Heart right ventricle (tissue), 16 donors: ENCODE measurements at places on chromosomes 2 and 18.
A peak's percentile ranks its signal among the peaks of the same experiment; 100 is the strongest.

DNA sequence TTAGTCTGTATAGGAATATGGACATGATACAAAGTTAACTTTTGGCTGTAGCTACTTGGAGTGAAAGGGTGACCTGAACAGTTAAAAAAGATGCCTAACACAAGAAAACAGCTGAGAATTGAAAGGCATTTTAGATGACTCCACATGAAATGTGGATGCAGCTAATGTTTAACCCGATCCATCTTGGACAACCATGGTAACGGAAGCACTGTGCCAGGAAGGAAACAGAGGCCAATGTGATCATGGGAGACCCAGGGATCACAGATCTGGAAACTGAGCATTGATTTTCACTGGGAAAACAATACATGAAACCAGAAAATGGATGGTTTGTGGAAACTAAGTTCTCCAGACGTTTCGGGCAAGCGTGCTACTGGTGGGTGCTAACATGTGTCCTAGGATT lies 669.1 kb downstream of the GALR1 start:
- DNase-seq: no peak

- DNase-seq: no peak
These were observed 32.3 kb downstream of the TMEM37 start for GRCh38 chr2:119463990-119464389.

DNA sequence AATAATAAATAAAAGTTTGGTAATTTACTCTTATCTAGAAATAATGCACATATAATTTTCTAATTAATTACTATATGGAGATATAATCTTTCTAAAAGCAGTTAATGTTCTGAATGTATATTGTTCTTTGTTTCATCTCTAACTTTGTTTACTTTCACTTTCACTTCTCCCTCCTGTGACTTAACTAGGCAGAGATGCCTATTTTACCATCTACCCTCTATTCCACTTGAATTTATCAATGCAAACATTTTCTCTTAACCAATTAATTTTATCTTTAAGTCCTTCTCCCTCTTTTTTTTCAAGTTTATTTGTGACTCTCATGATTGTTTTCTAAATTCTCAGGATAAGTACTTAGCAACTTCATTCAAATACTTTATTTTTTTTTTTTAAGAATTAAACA lies 55.1 kb upstream of the IL1RL1 start:
- no peak for DNase-seq

DNA sequence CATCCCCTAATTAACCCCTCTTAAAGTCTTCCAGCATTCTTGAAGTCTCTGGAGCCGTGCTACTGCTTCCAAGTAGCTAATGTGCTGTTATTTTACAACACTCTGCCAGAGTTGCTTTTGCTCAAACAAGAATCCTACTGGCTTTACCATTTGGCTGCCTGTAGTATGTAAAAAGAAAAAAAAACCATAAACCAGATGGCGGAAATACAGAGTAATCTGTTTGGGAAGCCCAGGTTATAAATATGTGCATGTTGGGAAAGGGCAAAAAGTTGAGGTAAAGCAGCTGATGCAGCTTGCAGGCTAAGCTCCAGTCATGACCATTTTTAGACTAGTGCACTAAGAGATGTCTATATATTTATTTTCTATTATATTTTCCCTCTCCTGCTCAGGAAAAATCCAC lies 313.2 kb upstream of the ETAA1 start:
- no peak for DNase-seq

- no peak for DNase-seq
These were observed 369.1 kb downstream of the SETBP1 start for GRCh38 chr18:45049578-45050319.

DNA sequence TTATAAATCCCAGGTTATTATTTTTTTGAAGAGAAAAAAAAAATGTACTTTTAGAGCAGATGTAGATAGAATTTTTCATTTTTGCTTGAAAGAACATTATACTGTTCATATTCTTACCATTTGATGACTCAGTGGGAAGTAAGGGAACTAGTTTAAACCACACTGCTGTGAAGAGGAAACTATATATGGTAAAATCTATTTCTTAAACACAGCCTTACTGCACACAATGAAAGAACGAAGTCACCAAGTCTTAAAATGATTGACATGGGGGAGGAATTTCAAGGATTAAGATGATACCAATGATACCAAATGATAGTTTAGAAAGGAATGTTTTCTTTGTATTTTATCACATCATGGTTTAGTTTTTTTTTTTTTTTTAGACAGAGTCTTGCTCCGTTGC lies 5.0 kb downstream of the ACTR2 start:
- no peak for DNase-seq

DNA sequence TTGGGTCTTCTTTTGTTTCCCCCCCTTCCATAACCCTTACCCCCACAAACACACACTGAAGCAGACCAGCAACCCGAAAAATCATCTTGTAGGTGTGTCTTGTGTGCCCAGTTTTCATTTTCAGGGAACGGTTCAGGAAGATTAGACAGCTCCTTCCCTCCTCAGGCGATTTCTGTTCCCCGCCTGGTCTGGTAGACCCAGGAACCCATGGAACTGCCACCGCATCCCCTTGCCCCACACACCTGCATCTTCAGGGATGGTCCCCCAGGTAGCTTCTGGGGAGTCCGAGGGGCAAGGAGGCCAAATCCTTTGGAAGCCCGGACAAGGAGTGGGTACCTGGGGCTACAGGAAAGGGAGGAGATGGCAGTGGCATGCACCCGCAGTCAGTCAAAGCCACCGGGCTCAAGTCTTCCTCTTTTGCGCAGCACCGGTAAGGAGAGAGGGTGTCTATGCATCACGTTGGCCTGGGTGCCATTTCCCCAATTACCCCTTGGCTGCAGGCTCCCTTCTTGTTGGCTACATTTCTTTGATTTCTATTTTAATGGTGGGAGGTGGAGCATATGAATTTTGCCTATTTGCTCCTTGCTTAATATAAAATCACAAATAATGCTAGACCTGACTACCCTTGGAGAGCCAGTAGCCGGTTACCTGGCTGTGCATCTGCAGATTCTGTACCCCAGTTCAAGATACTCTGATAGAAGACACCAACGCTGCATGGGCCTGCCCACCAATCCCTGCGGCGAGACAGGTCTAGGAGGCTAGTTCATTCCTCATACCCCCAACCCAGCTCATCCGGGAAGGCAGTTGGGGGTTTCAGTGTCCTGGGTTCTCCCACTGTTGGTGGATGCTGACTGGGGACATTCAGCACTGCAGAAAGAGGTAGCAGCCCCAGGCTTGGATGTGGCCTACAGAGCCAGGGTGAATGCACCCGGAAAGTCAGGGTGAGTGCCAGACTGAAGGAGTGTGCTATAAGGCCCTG lies 30.0 kb upstream of the ATP6V1B1 start:
- DNase-seq: no peak

DNA sequence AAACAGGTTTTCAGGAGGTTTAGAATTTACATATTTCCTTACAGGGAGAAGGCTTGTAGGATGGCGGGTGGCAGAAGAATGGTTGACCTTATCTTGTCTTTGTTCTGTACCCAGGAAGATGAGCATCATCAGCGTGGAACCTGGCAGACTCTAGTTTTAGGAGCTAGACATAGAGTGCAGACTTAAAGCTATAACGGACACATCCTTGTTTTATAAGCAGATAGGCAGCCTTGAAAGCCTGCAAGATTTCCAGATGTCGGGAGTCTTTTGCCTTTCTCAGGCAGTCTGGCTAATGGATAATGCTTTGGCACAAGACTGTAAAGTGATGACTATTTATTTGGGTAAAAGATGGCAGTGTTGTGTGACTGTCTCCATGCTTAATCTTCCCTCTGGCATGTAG lies 11.7 kb downstream of the AQP12B start:
- no peak for DNase-seq

- DNase-seq: no peak
These were observed 31.0 kb downstream of the COA5 start for GRCh38 chr2:98577313-98577712.

DNA sequence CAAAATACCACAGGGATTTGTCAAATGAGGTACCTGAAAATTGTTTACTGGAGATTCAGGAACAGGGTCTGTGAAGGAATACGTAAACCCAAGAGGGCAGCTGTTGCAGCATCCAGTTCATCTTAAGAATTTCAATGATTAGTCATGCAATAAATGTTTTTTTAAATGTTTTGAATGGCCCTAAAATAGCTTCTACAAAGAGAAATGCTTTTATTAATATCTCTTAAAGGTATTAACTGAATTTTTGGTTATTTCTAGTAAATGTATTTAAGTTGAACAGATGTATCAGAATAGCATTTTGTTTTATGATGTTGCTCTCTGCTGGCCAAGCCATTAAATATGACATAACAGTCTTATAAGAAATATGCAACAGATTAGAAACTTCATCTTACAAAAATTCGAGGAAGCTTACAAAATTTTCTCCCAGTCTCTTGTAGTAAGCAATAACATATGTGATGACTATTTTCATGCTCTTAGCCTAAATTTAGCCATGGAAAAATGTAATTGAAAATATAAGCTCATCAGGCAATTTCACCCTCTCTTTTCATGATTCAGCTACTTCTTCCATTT lies 863.9 kb downstream of the SUCLG1 start:
- DNase-seq: no peak

DNA sequence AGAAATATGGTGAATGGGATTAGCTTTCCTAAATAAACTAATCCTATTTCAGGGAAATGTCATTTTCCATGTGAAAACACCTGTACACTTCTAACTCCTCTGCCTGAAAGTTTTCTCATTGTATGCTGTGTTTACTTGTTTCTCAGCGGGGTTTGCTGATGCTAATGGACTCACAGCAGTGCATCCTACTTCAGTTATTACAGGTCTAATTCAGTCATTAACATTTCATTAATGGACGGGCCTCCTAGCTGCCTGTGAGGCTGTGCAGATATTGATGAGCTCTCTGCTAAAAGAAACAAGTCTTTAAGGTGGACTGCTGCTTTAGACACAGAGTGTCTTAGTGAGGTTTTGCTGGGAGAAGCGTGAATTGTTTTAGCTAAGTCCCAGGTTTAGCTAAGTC lies 1342.0 kb upstream of the ZEB2 start:
- no peak for DNase-seq

DNA sequence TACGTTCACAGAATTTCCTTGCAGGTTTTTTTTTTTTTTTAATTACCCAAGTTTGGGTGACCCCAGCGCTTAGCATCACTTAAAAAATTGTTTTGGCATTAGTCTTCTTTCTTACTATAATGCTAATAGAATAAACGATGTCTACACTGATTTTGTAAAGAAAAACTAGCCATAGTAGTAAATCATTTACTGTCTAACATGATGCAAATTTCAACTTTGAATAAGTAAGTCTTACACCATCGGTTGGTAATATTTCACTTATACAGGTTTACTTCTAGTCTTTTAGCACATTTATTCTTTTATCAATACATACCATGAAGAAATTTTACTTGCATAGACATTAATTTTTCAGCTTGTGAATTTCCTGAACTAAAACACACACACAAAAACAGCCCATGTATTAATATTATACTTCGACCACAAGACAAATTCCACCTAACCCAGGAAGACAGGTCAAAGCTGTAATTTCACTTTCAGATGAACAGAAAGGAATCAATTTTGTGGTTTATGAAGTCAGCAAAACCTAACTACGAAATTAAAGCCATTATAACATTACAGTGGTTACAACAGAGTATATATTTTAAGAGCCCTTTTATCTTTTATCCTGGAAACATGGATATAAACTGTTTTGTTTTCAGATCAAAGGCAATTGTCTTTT lies 1.9 kb downstream of the YES1 start:
- DNase-seq: no peak

DNA sequence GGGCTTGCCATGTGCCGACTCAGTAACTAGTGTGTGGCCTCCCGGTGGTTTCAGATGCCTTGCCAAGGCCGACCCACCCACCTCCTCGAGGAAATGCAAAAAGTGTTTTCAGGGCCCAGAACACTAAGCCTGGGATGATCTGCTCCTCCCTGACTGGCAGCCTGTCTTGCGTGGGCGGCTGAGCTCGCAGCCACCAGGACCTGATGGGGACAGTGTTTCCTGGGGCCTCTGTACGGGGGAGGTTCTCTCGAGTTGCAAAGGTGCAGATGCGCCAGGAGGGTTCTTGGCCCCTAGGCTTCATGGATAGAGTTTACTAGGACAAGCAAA lies 85.2 kb downstream of the GLI2 start:
- DNase-seq: peak; percentile 24

- peak; percentile 58 for DNase-seq
These were observed 59.1 kb downstream of the NETO1 start for GRCh38 chr18:72808680-72809079.

DNA sequence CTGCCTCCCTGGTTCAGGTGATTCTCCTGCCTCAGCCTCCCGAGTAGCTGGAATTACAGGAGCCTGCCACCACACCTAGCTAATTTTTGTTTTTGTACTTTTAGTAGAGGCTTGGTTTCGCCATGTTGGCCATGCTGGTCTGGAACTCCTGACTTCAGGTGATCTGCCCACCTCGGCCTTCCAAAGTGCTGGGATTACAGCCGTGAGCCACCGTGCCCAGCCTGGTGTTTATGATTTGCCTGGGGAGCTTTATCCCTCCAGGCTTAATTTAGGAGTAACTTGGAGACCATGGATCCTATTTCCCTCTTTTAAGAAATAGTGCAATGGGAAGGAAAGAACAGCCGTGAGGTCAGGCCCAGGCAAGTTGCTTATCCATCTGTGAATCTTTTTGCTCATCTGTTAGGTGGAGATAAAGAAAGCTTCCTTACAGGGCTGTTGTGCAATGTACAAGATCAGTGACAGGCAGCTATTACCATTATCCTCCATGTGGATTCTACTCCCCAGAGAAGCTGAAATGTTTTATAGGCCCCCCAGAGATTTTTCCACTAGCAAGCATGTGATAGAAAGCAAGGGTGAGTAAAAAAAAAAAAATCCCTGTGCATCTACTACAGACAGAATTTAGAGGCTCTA lies 104.9 kb upstream of the MGAT5 start:
- no peak for DNase-seq

GRCh38 chr2:187985923-187986322 lies 305.8 kb upstream of the GULP1 start:
- DNase-seq: no peak

- no peak for DNase-seq
These were observed 49.2 kb downstream of the SLC4A3 start for GRCh38 chr2:219676586-219676985.

- no peak for DNase-seq
These were observed 37.3 kb upstream of the REL start for GRCh38 chr2:60844105-60844504.

DNA sequence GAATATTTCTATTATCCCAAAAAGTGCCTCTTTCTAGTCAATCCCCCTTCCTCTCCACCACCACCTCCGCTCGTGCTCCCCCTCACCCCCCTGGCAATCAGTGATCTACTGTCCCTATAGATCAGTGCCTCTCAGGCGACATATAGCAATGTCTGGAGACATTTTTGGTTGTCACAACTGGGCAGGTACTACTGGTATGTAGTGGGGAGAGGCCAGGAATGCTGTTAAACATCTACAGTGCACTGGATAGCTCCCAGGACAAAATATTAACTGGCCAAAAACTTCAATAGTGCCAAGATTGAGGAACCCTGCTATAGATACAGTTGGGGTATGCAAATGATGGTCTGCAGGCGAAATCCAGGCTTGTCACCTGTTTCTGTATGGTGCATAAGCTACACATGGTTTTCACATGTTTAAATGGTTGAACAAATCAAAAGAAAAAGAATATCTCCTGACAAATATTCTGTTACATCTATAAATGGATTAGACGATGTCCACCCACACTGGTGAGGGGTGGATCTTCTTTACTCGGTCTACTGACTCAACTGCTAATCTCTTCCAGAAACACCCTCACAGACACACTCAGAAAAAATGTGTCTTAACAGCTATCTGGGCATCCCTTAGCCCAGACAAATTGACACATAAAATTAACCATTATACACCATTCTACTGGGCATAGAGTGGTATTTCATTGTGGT lies 25.5 kb downstream of the DPYSL5 start:
- DNase-seq: no peak

- no peak for DNase-seq
These were observed 17.9 kb upstream of the OTOF start for GRCh38 chr2:26495705-26496297.

GRCh38 chr18:71784777-71785176 lies 759.4 kb downstream of the CBLN2 start:
- no peak for DNase-seq
